ENCODE measurements at places on chromosomes 1 and 21.

GRCh38 chr1:217622042-217622441 is 8.8 kb downstream of the GPATCH2 start:
- peak; percentile 14 for DNase-seq

DNA sequence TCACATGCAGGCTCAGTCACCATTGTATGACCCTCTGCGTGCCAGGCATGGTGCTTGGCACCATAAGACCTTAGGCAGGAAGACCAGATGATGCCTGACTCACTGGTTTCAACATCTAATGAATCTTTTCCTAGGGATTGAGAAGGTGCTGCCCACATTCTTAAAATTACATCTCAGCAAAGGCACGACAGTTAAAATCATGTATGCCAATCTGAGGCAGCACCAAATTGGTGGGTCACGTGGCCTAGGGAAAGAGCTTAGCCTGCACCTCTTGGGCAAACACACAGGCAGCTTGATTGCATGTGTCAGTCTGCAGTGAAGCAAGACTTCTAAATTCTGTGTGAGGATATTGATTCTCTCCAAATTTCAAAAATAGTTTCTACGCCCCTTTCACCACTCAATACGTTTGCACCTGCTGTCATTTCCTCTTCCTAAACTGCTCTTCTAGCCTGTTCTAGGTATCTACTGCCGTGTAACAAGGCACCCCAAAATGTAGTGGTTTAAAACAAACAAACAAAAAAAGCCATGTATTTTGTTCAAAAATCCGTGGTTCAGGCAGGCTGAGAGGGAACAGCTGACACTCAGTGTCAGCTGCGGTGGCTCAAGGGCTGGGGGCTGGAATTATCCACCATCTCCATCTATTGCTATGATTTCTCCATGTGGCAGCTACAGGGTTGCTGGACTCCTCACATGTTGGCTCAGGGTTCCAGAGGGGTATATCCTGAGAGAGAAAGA is 160.2 kb upstream of the FGGY start:
- no peak for DNase-seq

DNA sequence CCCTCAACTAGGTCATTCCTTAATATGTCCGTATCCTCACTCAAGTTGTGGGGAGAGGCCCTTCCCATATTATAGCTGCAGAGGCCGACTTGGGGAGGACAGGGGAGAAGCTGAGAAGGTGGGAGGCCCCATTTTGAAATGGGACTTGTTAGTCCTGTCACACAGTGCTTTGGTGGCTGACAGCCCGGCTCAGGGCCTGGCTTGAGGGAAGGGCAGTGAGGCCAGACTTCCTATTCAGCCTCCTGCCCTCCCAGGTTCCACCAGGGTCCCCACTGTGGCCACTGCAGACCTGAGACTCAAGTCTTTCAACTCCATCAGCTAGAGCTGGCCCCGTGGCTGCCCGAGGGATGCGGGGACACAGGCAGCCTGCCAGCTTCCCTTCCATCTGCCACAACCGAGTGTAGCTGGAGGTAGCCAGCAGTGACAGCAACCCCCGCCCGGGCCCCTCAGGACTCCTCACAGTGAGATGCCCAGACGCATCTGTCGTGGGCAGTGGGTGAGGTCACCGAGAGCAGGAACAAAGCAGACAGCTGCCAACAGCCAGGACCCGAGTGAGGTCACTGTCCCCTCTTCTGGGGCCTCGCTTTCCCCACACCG is 36.9 kb downstream of the SIM2 start:
- no peak for DNase-seq

GRCh38 chr1:111441573-111442192 is 7.4 kb downstream of the WDR77 start:
- peak; percentile 60 for DNase-seq

GRCh38 chr1:91404151-91405012 is at the start of gene HFM1:
Gene HFM1 (minus strand): TSS chr1:91404837. CDS start chr1:91401082, 3,755 bp downstream.
- DNase-seq, result peak; percentile 90

DNA sequence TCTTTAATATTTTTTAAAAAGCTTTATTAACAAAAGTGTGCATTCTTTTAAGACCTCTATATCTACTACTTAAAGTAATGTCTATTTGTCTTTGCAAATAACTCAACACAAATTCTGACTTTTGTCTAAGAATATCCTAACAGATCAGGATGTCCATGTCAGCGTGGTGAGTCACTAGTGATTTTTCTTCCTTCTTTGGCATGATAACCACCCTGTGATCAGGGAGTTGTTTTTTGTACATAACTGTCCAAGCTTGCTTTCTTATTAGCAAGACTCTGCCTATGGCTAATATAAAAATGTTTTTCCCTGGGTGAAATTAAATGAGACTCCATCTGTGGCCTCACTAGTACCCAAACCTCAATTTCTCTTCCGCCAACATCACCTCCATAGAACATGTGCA is 688.9 kb upstream of the ADGRL2 start:
- DNase-seq, result no peak

DNA sequence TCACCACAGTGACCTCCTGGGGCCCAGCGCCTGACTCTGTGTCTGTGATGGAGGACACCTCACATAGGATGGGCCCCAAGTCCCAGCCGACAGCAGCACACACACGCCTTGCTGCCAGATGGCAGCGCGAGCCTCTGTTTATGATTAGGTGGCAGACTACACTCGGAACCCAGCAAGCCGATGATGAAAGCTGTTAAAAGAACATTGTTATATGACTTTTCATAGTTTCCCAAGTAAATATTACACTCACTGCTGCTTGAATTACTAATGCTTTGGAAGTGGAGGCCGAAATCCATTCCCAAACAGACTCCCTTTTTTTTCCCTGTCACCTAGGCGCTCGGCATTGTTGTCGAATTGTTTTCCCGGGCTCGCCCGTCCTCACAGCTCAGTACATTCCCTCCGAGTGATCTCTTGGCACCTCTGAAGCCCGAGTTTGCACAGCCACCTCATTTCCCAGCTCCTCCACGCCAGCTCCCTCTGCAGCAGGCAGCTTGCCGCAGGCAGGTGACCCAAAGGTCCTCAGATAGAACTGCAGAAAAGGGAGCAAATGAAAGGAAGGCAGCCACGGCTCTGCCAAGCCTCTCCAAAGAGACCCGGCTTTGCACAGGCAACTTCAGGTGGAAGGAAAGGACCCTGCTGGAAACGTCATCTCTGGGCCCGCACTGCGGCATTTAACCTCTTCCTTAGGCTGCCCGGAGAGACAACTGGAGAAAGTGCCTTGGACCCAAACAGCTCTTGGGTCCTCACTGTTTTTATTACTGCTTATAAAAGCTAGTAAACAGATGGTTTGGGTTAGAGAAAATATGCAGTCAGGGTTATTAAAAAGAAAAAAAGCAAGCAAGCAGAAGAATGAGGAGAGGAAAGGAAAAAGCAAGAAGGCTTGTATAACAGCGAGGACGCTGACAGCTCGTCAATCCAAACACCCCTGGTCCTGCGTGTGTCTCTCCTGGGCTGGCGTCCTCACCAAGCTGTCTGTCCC is 72.2 kb upstream of the SLC25A33 start:
- no peak for DNase-seq

DNA sequence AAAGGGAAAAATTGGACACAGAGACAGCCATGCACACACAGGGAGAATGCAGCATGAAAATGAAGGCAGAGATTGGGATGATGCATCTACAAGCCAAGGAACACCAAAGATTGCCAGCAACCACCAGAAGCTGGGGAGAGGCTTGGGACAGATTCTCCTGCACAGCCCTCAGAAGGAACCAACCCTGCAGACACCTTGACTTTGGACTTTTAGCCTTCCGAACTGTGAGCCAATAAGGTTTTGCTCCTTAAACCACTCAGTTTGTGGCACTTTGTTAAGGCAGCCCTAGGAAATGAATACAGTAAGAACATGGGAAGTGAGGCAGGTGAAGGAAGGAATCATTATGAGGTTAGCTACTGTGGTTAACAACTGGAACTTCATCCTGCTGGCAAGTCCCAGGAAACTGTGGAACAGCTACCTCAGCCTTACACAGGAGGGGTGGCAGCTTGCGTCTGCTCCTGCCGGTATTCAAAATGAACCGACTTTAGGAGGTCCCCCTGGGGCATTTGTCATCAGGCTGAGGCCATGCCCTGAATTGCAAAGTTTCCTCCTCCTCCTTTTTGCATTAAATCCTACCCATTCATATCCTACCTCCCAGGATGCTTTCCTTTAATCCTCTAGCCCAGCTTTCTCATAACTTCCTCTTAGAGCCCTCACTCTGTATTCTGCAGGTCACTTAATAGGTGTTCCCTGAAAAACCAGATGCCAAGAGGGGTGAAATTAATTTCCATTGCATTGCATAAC is 15.4 kb downstream of the CD247 start:
- no peak for DNase-seq

- no peak for DNase-seq
Measured at GRCh38 chr1:172177849-172178248, 242.6 kb upstream of the C1orf105 start.

- DNase-seq, result no peak
Measured at GRCh38 chr21:18384771-18385170, 18.8 kb downstream of the TMPRSS15 start.

- no peak for DNase-seq
Measured at GRCh38 chr1:152107984-152108881, 7.0 kb downstream of the TCHH start.

DNA sequence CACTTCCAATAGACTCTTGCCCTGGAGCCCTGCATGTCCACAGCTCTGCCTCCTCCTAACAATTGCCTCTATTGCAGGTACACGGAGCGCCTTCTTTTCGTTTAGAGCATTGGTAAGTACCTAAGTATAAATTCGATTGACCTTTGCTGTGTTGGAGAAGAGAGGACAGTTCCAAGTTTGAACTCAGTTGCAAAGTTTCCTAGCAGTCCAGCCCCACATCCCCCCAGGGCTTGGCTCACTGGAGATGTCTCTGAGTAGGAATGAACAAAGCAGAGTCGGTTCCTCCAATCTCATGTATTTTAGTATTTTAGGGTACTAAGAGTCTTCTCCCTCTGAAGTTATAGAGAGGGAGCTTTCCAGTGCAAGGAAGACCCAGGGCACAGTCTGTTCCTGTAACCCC is 238.9 kb upstream of the AJAP1 start:
- DNase-seq, result no peak

DNA sequence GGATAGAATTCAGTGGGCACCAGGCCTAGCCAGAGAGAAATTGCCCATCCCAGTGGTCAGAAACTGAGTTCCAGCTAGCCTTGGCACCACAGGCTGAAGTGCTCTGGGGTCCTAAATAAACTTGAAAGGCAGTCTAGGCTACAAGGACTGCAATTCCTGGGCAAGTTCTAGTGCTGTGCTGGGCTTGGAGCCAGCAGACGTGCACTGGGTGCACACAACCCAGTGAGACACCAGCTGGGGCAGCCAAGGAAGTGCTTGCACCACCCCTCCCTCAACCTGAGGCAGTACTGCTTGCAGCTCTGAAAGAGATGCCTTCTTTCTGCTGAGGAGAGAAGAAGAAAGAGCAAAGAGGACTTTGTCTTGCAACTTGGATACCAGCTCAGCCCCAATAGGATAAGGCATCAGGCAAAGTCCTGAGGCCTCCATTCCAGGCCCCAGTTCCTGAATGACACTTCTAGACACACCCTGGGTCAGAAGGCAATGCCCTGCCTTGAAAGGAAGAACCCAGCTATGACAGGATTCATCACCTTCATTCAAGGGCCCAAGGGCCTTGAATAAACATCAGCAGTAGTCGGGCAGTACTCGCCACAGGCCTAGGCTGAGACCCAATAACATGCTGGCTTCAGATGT is 55.1 kb downstream of the OVGP1 start:
- no peak for DNase-seq

- peak; percentile 49 for DNase-seq
Measured at GRCh38 chr1:16387201-16388188, 20.5 kb downstream of the SZRD1 start.

- no peak for DNase-seq
Measured at GRCh38 chr1:90067194-90067931, 72.5 kb downstream of the ZNF326 start.

DNA sequence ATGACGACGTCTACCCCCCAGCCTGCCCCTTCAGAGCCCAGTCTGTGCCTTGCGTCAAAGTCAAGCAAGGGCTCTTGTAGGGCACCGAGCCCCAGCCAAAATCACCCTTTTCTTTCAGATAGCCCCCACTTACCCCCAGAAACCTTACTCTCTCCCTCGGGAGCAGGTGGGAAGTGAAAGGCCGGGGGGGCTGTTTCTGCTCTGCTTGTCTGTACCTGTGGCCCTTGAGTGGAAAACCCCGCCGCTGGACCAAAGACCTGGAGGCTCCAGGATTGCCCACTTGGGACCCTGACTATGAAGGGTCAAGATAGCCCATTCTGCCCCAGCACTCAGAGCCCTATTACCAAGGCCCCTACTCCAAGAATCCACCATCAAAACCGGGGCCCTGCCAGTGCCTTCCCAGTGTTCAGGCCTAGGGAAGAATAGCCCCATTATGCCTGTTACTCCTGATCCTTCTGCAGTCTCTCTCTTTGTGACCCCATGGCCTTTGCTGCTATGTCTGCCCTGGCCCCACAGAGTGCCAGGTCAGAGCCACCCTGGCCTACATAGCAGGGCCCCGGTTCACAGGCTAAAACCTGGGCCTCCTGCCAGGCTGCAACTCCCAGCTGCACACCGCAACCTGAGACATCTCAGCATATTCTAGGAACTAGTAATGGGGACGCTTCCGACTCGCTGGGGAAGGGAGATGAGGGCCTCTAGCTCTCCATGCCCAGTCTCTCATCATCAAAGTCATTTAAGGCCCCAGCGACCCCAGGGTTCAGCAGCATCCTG is 22.2 kb upstream of the HPDL start:
- DNase-seq, result peak; percentile 14

DNA sequence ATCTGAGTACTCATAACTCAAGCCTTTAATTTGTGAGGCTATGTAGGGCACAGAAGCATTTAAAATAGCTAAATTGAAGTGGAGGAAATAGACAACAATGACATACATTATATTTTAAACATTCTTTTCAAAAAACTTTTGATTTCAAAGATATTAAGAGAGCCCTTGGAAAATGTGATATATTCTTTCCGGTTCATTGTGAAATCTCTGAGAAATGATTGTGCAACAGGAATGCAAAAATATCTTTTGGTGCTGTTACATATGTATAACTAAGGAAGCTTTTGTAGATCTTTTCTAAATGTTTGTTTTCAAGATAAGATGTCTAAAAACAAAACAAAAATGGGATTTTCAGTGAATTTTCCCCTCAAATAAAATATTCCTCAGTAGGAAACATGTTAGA is 185.2 kb downstream of the LEPR start:
- DNase-seq, result no peak

DNA sequence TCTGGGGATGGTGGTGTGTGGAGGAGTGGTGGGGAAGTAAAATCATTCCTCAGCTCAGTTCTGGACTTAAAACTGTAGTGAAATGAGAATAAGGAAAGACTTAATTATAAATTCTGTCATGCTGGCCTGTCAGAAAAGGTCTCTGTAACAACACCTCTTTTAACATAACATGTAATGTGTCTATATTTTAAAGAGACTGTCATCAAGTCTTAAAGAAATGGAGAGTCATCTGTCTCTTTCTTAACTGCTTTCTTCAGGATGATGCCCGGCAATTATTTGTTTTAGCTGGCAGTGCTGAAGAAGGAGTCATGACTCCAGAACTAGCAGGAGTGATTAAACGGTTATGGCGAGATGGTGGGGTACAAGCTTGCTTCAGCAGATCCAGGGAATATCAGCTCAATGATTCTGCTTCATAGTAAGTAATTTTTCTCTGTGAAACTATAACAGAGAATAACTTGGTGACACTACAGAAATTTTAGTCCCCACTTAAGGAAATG is 30.6 kb downstream of the GNAI3 start:
- no peak for DNase-seq

GRCh38 chr21:41662761-41663160 is 104.1 kb downstream of the RIPK4 start:
- DNase-seq, result no peak

Measured in germinal center (tissue), 1 donor.